NCI-H1930 (cell line): ENCODE measurements at places on chromosomes 3 and 15.

- no peak for DNase-seq
Measured at GRCh38 chr3:125055331-125055912, 375 bp downstream of the HEG1 start.

DNA sequence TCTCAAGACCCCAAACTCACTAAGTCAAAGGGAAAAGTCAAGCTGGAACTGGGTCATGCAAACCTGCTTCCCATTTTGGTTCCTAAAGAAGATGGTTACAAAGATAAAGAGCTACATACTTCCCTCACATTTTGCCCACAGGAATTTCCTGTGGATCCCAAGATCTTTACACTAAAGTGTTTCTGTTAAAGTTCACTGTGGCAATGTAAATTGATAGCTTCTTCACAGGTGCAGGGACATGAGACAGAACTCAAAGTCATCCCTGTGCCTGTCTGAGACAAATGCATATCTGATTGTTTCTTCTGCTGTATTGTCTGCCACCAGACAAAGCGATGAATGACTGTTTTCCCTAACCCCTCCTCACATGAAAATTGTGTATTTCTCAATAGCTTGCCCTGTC is 567.8 kb downstream of the ZIC1 start:
- DNase-seq: no peak

DNA sequence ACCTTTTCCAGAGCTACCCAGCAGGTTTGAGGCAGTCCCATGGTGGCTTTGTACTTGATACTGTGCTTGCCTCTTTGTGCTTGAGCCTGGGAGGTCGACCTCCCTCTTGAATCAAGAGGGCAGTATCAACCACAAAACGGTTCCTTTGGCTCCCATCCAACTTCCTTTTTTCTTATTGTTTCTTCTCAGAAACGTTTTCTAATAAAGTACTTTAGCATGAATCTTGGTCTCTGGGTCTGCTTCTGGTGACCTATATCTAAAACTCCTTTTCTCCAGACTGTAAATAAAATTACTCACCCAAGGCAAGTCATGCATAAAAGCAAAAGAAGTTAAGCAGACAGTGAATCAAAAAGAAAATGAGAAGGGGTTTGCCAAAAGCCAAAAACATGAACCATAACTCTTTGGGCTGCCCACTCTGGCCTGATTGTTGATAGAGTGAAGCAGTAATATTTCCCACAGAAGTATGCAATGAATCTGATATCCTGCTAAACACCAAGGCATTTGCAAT is 112.2 kb upstream of the SLC4A7 start:
- DNase-seq: no peak

GRCh38 chr3:37921025-37921424 is 59.3 kb downstream of the CTDSPL start:
- no peak for DNase-seq

- no peak for DNase-seq
Measured at GRCh38 chr15:80580536-80581260, 114.4 kb upstream of the ABHD17C start.

GRCh38 chr3:125003369-125003853 is 52.4 kb downstream of the HEG1 start:
- DNase-seq: no peak

GRCh38 chr3:52221563-52222318 is 3.7 kb downstream of the TLR9 start:
- no peak for DNase-seq
